ENCODE measurements at places on chromosomes 3 and 15.

- DNase-seq = no peak
Measured at GRCh38 chr3:194715022-194715800, 29.5 kb downstream of the FAM43A start.

GRCh38 chr3:62582495-62583172 is 209.3 kb upstream of the FEZF2 start:
- no peak for DNase-seq

DNA sequence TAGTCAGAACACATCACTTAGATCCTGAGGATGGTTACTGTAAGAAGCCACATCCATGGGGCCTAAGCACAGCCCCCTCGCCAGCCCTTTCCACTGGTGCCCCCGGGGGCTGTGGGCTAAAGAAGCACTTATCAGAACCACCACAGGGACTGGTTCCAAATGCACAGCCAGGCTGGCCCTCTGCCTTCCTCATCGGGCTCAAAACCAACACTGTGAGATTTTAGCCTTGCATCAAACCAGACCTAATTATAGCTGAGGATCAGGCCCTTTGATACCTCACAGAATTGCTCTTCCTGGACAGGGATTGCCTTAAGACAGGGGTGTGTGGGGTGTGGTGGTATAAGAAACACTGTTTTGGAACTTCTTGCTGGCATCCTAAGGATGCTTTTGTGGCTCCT is 23.7 kb downstream of the SRPRB start:
- DNase-seq = no peak

GRCh38 chr3:170414202-170414663 is 4.4 kb upstream of the CLDN11 start:
- DNase-seq = peak; percentile 85

DNA sequence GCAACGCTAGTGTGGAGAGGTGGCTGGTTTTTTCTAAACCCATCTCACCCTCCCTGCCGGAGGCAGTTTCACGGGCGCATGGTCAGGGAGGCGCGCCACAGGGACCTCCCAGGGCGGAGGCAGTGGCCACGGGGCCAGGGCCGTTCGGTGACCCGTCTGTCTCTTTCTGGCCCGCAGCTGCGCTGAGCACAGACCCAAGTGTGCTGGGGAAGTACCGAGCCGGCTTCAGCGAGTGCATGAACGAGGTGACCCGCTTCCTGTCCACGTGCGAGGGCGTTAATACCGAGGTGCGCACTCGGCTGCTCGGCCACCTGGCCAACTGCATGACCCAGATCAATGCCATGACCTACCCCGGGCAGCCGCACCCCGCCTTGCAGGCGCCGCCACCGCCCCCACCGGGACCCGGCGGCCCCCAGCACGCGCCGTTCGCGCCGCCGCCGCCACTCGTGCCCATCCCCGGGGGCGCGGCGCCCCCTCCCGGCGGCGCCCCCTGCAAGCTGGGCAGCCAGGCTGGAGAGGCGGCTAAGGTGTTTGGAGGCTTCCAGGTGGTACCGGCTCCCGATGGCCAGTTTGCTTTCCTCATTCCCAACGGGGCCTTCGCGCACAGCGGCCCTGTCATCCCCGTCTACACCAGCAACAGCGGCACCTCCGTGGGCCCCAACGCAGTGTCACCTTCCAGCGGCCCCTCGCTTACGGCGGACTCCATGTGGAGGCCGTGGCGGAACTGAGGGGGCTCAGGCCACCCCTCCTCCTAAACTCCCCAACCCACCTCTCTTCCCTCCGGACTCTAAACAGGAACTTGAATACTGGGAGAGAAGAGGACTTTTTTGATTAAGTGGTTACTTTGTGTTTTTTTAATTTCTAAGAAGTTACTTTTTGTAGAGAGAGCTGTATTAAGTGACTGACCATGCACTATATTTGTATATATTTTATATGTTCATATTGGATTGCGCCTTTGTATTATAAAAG is 1.8 kb downstream of the HES1 start:
- DNase-seq = peak; percentile 24

DNA sequence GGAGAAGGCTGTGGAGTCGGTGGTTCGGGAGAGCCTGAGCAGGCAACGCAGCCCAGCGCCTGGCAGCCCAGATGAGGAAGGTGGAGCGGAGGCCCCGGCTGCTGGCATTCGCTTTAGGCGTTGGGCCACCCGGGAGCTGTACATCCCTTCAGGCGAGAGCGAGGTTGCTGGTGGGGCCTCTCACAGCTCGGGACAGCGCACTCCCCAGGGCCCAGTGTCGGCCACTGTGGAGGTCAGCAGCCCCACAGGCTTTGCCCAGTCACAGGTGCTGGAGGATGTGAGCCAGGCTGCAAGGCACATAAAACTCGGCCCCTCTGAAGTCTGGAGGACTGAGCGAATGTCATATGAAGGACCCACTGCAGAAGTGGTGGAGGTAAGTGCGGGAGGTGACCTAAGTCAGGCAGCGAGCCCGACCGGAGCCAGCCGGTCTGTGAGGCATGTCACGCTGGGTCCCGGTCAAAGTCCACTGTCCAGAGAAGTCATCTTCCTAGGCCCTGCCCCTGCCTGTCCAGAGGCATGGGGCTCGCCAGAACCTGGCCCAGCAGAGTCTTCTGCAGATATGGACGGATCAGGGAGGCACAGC is 26.7 kb downstream of the SYNM start:
- no peak for DNase-seq

DNA sequence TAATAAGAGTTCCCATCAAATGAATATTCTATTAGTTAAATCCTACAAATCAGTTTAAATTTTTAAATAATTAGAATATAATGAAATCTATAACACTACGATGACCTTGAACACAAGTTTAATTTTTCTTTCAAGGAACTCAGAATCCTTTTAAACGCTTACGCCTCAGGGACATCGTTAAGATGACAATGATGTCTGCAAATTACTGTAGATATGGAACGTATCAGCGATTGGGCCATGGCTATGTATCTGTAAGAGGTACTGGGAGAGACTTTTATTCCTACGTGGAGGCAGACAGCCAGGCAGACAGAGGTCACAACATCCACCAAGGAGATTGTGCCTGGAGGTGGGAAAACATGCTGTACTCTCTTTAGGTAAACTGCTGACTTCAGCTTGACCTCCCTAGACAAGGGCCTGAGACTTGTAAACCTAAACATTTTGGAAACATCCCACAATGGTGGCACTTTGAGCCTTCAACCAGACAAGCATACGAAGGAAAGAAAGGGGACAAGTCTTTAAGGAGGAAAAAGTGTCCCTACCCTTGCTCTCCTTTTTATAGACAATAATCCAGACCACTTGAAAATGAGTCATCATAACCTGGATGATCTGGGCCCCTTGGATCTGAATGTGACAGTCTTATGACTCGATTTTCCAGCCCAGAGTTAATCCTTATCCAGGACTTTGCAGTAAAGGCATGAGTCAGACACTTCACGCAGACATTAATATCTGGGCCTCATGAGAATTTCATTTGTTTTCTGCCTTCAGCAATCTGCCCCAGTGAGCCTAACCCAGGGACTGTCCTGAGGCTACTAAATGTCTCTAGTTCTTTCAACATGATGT is 6.8 kb upstream of the LDHAL6B start:
- no peak for DNase-seq

GRCh38 chr3:12027184-12027846 is 23.1 kb downstream of the SYN2 start:
- no peak for DNase-seq

- DNase-seq = no peak
Measured at GRCh38 chr3:34864011-34864410, 775.3 kb upstream of the ARPP21 start.

- DNase-seq = no peak
Measured at GRCh38 chr3:56795097-56795828, 6.5 kb downstream of the ARHGEF3 start.

DNA sequence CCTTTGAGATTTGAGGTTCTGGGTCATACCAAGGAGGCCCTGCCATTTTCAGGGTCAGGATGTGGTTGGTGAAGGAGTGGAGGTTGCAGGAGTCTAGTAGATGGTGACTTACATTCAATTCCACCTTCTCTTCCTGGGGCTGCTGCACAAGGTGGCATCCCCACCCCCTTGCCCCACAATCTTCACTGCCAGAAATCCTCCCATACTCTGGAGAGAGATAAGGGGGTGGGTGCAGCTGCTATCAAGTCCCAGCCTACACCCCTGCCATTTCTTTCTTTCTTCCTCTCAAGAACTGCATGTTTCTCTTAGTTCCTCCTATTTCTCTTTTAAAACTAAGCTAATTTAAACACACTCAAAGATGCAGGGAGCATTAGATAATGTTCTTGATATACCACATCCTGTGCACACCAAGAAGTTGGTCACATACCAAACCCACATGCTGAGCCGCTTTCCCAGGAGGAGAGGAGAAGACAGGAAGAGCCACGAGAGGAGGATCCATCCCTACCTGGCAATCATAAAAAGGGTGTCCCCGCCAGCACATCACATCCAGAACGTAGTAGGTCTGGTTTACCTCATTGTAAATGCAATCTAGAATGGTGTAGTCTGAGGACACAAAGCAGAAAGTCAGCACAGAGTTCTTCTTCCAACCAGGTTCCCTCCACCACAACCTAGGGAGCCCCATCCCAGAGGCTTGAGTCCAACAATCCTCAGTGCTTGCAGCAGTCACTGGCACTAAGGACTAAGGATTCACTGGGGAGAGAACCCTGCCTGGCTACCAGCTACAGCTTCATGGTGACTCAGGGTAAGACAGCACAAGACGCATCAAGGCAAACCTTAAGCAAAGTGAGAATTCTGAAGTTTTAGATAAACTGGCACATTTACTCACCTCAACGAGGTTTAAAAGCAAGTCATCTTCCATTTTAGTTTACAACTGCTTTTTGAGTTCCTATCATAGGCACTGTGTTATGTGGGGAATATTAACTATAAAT is 18.5 kb downstream of the SNUPN start:
- DNase-seq = peak; percentile 54

- no peak for DNase-seq
Measured at GRCh38 chr3:153881201-153881600, 240.0 kb upstream of the ARHGEF26 start.
